Spinal cord (tissue), 10 donors: ENCODE measurements at places on chromosomes 11 and 22. TPM values are rescaled to one million over a fixed set of nuclear protein-coding genes. Genes with fewer than 3 reads are reported as not detected.

The SIDT2 gene
- total RNA-seq, result 24.5 TPM

The SCN4B gene
- total RNA-seq, result 12.5 TPM

The KLHL35 gene
- 6.1 TPM for total RNA-seq

The OR8A1 gene
- total RNA-seq, result not detected

The SESN3 gene
- total RNA-seq, result 101 TPM

The GRIK4 gene
- total RNA-seq, result 6.1 TPM

The FAM181B gene
- total RNA-seq, result 25.8 TPM

The OR5P2 gene
- total RNA-seq, result not detected

The BTG4 gene
- total RNA-seq, result not detected

The OR56A1 gene
- 0.06 TPM for total RNA-seq

The RBMXL2 gene
- 0.55 TPM for total RNA-seq

The HTR3A gene
- total RNA-seq, result 0.28 TPM

The BIRC3 gene
- total RNA-seq, result 3.9 TPM

The TNNI2 gene
- 0.89 TPM for total RNA-seq

The P2RX3 gene
- total RNA-seq, result 11.4 TPM

The ANGPTL5 gene
- 1.9 TPM for total RNA-seq

The IL17REL gene
- 0.22 TPM for total RNA-seq

The OR8D1 gene
- total RNA-seq, result not detected
